ENCODE measurements at places on chromosomes 13 and 19.

DNA sequence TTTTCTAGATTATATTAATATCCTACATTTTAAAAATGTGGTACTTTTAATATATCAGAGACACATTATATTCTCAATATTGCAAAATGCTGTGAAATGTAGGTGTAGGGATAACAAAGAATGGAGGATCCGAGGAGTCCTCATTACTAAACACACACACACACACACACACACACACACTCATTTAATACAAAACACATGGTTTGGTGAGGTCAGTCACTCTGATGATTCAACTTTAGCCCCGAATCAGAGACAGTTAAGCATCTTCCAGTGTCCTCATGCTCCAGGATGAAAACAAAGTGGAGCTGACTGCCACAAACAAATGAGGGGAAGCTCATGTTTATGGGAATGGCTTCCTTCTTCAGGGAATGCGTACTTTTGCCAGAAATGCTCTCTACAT lies 147.5 kb downstream of the CYSLTR2 start:
- DNase-seq = no peak

GRCh38 chr13:94933230-94933751 lies 220.9 kb upstream of the SOX21 start:
- DNase-seq = no peak

DNA sequence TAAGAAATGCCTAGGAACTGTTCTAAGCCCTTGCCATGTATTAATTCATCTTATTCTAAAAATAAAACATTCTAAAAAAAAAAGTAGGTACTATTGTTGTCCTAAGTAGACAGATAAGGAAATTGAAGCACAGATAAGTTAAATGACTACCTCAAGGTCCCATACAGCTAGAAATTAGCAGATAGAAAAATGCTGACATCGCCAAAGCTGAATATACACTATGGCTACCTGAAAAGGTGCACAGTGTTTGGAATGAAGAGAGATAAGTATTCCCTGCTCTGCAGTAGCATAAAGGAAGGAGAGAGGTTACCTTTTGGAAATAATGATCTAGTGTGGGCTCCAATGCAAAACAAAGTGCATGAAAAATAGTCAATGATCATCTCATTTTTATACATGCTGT lies 65.3 kb downstream of the DCT start:
- DNase-seq = no peak

- no peak for DNase-seq
Measured at GRCh38 chr13:77222000-77222690, 104.7 kb downstream of the MYCBP2 start.

DNA sequence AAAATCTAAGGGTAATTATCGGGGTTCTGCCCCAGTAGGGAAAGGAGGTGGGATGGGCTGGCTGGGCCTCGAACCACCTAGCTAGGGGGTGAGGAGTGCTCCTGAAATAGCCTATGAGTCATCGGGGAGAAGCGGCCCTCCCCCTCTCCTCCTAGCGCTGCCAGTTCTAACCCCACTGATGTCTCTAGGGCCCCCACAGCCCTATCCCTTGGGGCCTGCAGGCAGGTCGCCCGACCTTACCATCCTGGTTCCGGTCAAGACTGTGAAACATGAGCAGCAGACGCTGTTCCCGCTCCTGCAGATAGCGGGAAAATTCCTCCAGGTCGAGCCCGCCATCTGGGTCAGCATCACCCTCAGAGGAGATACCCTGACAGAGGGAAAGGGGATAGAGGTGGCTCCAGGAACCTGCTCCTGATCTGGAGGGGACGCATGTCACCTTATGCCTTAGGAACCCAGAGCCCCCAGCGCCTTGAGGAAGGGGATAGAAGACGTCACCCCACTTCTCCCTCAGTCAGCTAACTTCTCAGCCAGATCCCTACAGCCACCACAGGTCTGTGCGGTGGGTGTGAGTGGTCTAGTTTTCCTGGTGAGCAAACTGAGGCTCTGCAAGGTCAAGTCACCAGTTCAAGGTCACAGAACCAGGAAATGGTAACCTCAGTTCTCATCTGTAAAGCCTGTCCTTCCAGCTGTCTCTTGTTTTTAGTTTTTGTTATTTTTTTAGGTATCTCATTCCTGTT lies 1.5 kb downstream of the SLC25A23 start:
- DNase-seq = no peak

- no peak for DNase-seq
Measured at GRCh38 chr13:51167393-51168191, 54.6 kb upstream of the FAM124A start.

- no peak for DNase-seq
Measured at GRCh38 chr13:75411924-75412537, 69.9 kb downstream of the TBC1D4 start.

GRCh38 chr13:100721885-100722512 lies 47.4 kb upstream of the TMTC4 start:
- peak; percentile 40 for DNase-seq

DNA sequence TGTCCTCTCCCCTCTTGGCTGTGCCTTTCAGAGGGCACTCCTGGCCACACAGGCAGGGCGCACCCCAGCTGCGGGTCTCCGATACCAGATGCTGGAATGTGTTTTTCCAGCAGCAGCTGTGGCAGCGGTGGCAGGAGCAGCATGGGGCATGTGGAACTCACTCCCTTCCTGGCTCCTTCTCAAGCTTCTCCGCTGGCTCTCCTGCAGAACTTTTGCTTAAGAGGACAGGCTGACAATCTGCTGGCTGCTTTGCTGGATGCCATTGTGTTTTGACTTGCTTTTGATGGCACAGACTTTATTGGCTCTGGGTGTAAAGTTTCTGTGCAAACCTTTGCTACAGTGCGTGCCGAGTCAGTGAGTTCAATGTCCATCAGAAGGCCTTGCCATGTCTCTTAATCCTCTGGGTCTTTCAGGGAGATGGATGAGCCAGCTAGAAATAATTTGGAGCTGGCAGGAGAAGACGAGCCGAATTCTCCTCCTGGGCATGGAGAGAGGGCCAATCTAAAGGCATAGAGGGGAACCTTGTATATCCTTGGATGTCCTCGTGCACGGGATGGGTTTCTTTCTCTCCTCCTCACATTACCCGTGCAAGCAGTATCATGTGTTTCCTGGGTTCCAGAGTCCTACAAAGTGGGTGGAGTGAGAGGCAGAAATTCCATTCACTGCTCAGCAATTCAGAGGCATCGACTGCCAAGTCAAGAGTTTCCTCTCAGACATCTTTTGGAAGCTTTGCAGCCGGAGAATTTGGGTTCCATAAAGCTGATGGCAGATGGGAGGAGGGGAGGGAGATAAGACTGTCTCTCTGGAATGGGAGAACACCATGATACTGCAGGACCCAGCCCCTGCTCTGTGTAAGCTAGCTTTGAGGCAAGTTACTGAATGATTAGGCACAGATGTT lies 231.2 kb downstream of the FGF9 start:
- DNase-seq = no peak

DNA sequence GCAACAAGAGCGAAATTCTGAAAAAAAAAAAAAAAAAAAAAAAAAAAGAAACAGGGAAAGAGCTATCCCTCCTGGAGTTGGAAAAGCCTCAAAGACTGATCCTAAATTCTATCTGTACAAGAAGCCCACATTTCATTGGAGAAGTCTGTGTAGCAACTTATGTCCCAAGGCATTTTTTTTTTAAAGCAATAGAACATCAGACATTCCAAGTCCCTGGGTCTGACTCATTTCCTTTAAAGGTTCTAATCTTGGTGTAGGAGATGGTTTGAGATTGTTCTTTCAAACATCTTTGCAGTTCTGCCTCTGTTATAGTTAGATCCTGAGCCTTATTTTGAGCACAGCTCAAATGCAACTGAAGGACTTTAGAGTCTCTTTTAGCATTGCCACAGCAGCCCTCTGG lies 706.5 kb upstream of the MIR17HG start:
- DNase-seq = no peak

GRCh38 chr13:73966331-73966730 lies 167.9 kb downstream of the KLF12 start:
- DNase-seq = no peak

DNA sequence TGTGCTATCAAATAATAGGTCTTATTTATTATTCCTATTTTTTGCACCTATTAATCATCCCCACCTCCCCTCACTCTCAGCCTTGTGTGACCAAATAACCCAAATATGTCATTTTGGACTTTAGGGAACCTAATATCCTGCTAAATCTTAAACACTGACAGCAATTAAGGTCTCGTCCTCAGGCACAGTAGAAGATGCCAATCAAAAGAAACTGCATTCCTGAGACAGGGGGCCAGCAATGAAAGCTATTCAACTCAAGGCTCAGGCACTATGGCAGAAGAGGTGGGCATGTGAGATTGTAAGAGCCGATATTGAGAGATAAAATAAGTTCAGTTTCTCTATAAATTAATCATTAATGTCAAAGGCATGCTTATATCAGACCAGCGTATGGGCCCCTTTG lies 1437.7 kb upstream of the PCDH9 start:
- no peak for DNase-seq

GRCh38 chr13:111503376-111503775 lies 182.9 kb downstream of the TEX29 start:
- no peak for DNase-seq

DNA sequence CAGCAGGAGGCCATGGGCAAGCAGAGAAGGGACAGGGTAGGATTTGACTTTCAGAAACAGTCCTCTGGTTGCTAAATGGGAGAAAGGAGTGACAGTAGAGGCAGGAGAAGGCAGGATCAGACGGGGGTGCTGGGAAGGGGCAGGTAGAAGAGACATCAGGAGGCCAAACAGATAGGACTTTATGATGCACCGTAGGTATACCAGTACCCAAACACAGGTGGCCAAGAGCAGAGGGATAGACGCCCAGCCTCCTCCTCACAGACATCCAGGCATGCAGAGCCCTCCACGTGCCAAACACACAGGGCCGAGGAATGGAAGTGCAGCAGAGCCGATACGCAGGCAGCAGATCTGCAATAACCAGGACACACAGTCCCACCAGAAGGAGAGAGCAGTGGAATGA lies 1.3 kb upstream of the AXL start:
- no peak for DNase-seq

DNA sequence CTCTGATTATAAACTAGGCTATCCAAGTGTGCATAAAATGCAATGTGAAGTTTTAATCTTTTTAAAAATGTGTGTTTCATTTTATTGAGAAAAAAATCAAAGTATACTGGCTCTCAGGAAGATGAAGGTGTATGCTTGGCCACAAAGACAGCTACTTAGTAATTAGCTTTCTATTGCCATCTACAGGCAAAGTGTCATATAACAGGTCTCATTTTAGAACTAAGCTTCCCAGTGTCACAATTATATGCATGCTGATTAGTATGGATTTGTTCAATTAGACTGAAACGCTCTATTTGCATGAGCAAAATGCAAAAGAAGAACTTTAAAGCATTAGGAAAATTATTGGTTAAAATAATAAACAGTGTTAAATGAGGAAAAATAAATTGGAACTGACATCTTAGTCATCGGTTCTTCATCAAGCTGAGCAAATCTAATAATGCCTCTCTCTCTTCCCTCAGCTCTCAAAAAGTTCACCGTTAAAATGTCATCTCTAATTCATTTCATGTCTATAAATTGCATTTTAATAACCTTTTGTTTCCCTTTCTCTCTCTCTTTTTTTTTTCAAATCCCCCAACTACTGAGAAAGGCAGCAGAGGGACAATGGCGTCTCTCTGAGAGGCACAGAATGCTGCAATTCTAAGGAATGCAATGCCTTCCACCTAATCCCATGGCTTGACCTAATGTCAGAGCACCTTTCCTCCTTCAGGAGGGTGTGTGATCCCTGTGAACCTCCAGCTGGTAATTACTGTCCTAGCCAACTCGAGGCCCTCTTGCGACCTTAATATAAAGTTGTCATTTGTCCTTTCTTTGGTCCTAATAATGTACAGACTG lies 313.1 kb upstream of the MAB21L1 start:
- no peak for DNase-seq

DNA sequence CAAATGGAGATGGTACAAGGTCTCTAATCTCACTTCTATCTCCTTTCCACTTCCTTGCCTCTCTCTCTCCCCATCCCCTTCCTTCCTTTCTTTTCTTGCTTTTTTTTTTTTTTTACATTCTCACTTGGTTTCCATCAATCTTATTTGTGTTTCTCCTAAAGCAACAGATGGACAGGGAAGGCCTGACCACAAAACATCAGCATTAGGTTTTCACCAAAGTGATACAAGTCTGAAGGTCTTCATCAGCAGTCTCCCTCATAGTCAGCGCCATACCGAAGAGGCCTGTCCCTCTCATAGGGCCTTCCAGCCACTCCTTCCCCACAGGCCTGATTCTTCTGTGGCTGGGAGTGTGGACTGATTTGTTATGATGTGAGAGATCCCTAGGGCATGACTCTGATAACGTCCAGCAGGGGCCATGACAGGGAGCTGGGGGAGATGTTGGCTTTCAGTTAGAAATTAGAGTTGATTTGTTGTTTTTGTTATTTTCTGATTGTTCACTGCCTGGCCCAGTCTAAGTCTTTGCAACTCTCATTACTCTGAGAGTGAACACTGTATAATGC lies 158.7 kb downstream of the SLC7A1 start:
- no peak for DNase-seq

DNA sequence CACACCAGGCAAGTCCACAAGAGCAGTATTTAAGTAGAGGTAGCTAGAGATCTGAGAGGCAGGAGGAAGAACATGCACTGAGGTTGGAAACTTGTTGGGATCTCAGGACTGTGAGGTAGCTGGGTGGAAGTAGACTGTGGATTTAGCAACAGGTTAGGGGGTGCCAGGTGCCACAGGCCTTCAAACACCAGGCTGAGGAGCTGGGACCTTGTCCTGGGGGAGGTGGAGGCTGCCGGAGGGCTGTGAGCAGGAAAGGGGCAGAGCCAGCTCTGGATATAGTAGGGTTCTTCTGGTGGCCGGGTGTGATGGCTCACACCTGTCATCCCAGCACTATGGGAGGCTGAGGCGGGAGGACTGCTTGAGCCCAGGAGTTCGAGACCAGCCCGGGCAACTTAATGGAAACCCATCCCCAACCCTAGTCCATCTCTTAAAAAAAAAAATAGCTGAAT lies 3.1 kb downstream of the FUZ start:
- DNase-seq = no peak

DNA sequence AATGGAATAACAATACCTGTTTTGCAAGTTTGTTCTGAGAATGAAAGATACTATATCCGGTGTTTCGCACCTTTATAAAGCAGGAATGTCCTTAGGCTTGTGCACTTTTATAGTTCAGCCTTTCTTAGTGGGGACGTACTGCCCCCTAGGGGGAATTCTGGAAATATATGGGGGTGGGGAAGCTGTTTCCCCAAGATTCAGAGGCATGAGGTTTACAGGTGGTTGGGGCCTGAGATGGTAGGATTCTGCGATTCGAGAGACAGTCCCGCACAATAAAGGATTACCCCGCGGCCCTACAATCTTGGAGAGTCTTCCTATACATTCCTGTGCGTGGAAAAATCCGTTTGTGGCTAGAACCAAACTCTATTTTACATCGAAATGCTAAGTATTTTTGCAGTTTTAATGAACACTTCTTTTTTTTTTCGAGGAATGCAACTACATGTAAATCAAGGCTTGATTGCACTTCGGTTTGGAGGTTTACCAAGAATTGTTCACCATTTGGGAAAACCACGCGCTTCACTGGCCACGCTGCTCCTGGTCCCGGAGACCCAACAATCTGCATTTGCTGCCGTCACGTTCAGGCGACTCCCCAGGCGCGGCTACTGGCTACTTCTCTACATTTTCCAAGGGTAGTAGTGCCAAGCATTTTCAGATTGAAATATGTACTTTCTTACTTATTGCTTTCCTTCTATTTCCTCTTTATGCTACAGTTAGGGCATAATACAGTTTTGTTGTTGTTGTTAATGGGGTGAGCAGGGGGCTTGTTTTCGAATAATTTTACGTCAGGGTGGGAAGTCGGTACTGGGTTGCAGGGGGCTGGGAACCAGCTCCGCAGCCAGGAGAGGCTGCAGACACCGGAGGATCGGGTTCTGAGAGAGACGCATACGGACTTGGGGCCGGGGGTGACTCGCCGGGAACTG lies 830 bp downstream of the NEK5 start:
- DNase-seq = peak; percentile 20

Data from stimulated activated CD4-positive, alpha-beta T cell treated with anti-CD3 and anti-CD28 coated beads, Interleukin-1b, Interleukin-23, amount 100 ng/mL, for 24 hours (primary cell).